ENCODE measurements at places on chromosomes 3 and 15.

- peak; percentile 75 for DNase-seq
Measured at GRCh38 chr3:72274493-72275330, 489.8 kb upstream of the PROK2 start.

DNA sequence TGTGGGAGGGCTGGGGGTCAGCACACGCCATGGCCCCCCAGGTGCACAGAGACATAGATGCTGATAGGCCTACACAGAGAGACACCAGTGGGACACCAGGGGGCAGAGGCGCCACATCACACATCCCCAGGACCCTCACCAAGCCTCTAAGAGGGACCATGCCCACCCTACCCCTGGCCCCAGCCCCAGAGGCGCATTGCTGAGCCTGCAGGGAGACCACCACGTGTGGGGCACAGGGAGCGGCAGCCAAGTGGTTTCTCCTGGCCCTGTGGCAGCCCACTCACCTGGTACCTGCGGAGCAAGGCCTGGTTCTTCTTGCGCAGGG lies 1.2 kb downstream of the CCDC9B start:
- no peak for DNase-seq

DNA sequence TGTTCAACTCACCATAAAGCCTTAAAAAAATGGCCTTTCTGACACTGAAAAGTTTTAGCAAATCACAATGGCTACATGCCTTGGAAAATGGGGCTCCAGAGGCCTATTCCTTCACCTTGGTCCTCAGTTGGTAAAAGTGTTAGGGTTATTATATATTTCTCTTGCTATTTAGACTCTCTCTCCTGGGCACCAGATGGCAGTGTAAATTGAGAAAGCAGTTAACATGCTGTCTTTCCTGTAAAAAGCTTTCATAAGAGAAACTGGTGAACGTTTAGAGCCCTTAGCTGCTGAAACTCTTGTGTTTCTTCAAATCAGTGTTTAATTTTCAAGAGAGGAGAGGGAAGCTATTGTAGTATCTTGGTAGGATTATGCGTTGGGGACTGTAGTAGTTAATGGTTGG lies 89.9 kb downstream of the LRTM1 start:
- no peak for DNase-seq

- no peak for DNase-seq
Measured at GRCh38 chr15:92462424-92463125, 68.9 kb downstream of the ST8SIA2 start.

- no peak for DNase-seq
Measured at GRCh38 chr15:92097474-92098178, 244.1 kb downstream of the SLCO3A1 start.

- no peak for DNase-seq
Measured at GRCh38 chr15:35120173-35120572, 35.1 kb upstream of the NANOGP8 start.

DNA sequence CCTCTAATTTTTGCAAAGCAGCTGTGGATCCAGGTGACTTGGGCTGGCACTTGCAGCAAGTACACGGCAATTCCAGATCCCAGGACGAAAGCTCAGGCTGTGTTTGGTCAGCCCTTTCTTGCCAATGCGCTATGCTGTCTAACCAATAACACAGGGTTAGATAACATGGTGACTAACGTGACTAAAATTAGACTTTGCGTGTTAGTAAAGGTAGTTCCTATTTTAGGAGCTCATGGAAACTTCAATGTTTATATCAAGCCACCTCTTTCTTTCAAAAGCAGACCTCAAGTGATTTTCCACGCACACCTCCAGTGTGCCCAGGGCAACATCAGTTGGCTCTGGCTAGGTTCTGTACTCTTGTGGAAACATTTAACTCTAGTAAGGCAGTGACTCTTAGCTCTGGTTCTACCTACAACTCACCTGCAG lies 32.5 kb downstream of the CDCP1 start:
- no peak for DNase-seq

DNA sequence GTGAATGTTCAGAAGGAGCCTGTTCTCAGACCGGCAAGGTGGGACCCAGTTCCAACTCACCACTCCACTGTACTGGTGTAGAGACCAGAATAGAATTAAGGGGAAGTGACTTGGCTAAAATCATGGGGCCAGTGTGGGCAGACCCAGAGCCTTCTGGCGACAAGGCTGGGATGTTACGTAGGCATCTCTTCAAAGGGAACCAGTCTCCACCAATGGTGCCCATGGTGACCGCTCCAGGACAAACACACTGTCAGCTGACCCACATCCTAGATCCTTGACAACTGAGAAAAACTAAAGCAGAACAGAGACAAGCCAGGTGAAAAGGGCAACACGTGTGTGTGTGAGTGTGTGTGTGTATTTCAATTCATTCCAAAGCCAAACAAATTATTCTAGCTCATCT lies 321.7 kb upstream of the FRG2C start:
- DNase-seq, result no peak

DNA sequence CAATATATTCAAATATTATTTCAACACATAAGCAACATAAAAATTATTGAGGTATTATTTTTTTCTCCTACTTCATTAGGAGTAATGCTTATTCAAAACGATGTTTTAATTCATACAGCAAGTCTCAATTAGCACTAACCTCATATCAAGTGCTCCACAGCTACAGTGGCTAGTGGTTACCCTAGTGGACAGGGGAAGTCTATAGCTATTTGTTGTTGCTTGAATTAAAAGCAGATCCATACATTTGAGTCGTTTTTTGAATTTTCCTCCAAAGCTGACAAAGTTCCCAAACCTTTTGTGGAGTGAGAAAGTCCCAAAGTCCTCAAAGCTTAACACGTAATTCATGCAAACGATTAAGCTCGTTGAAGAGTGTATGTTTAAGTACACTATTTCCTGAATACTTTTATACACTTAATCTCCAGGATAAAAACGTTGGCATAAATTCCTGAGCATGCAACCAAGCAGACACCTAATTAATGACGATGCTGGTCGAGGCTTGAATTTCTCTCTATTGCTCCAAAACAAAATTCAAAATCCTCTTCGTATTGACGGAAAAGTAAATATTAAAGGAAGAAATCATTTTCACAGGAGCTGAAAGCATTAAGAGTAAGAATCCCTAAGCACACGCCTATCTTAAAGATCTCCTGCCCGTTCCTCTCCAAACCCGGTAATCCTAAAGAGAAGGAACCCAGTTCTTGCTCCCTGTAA lies 985 bp downstream of the VPS13C start:
- no peak for DNase-seq

GRCh38 chr3:193772422-193772763 lies 179.4 kb downstream of the OPA1 start:
- DNase-seq, result no peak

- DNase-seq, result no peak
Measured at GRCh38 chr15:88618686-88619085, 2.5 kb upstream of the AEN start.

DNA sequence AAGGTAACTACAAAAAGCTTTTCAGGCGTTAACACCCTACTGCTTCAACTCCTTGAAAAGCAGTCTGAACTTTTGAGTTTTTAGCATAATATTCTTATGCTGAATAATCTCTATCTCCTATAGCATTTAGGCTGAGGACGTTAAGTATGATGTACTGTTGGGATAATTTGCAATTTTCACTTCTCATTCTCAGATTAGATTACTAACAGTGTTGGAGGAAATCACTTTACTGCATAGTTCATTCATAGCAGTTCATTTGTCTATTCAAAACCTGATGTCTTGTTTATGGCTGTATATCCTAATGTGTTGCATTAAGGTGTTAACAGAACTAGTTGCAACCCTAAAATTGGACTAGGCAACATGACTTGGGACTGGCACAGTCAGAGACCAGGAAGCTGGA lies 983.1 kb downstream of the FHIT start:
- no peak for DNase-seq

DNA sequence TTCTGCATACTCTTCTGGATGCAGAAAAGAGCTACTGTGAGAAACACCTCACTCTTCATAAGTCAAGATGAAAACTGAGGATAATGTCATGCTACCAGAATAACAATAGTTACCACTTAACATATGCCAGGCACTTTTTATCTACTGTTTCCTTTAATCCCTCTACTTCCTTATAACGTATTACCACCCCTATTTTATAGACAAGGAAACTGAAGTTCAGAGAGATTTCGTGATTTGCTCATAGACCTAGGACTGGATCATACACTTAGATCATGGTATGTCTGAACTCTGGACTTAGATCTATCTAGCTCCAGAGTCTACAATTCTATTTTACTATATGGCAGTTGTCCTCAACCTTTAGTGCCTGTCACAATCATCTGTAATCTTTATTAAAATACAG lies 155.7 kb upstream of the TSPAN3 start:
- no peak for DNase-seq

DNA sequence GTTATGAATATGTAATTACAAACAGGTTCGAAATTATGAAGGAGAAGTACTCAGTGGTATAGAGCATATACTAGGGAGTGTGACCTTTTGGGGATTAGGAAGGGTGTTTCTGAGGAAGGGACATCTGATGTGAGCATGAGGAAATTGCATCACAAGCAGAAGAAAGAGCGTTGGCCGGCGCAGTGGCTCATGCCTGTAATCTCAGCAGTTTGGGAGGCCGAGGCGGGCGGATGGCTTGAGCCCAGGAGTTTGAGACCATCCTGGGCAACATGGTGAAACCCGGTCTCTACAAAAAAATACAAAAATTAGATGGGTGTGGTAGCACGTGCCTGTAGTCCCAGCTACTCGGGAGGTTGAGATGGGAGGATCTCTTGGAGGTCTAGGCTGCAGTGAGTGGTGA lies 6.9 kb downstream of the CMTM7 start:
- no peak for DNase-seq

- DNase-seq, result no peak
Measured at GRCh38 chr3:187706971-187707370, 4.6 kb upstream of the RTP2 start.

- peak; percentile 50 for DNase-seq
Measured at GRCh38 chr3:108669208-108669607, 79.7 kb downstream of the DZIP3 start.

DNA sequence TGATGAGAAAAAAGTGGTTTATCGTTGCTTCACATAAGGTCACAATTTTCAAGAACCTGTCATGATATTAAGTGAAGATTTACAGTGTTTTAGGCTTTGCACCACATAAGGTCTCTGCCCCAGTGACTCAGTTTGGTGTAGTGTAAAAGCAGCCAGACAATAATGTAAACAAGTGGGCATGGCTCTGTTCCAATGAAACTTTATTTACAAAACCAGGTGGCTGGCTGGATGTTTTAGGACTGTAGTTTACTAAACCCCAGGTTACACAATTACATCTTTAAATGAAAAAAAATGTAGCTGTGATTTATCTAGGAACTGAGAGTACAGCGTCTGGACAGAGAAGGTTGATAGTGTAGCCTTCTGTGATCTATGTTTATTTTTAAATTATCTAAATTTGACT lies 9.7 kb upstream of the FBXL22 start:
- no peak for DNase-seq

GRCh38 chr15:63971427-63971805 lies 74.9 kb downstream of the DAPK2 start:
- no peak for DNase-seq

DNA sequence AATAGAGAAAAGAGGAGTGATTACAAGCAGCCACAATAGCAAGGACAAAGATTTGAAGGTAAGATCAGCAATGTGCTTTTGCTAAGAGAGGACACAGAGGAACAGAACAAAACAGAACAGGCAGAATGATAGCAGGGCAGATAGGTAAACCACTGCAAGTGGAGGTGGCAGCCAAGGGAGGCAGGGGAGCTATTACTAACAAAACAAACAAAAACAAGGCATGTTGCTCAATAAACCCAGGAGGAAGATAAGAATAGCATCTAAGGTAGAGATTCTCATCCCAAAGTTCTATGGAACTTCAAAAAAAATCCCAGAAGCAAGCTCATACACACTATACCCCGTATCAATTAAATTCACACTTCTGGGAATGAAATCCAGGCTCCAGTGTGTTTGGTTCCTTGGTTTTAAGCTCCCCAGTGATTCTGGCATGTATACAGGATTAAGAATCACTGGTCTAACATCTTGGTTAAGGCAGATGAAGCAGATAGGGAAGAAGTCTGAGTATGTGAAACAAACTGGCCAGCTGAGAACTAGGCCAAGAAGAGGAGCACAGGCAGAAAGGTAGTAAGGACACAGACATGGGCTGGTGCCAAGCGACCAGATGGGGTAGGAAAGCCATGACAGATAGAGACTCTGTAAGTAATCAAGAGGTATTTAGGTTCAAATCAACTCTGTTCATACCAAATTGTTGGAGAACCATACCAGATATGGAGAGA lies 189.2 kb downstream of the DTWD1 start:
- no peak for DNase-seq

GRCh38 chr3:31235062-31235700 lies 297.5 kb upstream of the STT3B start:
- no peak for DNase-seq

DNA sequence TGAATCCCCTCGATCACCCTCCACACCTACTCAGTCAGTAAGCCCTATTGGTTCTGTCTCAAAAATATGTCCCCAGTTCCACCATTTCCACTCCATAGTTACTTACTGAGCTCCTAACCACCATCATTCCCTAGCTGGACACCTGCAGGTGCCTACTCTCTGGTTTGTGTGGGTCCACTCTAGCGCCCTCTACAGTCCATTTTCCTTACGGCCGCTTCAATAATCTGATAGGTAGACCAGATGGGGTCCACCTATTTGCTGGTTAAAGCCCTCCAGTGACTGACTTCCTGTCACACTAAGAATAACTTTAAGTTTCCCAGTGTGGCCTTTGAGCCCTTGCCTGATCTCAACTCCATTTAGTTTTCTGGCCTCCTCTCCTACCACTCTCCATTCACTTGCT lies 5.0 kb downstream of the GXYLT2 start:
- no peak for DNase-seq

DNA sequence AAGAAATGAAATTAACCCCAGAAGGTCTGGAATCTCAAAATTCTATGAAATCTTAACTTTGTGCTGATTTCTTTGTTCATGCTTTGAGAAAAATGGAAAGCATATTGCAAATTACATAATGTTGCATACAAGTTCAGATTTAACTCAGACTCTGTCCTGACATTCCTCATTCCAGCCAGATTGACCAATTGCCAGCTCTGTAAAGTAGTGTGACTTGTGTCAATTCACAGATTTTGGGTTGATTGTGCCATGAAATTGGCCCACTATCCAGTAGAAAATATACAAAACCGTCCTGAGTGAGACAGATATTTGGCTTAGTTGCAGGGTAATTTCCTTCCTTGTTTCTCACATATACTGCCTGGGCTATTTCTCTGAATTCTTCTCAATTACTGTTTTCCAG lies 1312.6 kb downstream of the ROBO1 start:
- DNase-seq, result no peak

DNA sequence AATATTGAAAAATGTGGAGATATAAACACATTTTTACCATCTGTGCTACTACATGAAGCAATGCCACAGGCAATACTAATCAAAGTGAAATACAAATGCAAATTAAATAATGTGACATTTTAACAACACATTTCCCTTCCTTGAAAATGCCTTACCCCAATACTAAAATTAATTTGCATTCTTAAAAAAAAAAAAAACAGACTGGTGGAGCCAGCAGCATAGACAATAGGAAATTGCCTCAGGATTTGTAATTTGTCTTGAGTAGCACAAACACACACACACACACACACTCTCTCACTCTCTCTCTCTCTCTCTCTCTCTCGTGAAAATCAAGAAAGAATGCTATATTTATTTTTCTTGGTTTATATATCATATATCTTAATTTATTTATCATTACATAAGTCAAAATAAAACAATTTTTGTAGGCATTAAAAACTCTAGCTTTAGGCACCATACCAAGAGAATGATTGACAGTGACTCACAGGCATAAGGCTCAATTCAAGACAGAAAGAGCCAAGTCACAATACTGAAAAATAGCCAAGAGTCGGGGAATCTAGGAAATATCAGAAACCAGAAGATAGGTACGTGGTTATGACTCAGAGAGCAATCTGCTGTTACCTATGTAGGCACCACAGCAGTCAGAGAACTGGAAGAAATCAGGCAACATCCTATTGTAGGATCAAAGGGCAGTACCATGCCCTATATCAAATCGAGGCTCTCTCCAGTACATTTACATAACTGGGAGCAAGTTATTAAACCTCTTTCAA lies 23.0 kb downstream of the SUCNR1 start:
- DNase-seq, result no peak
